ENCODE measurements at places on chromosomes 2 and 18.

DNA sequence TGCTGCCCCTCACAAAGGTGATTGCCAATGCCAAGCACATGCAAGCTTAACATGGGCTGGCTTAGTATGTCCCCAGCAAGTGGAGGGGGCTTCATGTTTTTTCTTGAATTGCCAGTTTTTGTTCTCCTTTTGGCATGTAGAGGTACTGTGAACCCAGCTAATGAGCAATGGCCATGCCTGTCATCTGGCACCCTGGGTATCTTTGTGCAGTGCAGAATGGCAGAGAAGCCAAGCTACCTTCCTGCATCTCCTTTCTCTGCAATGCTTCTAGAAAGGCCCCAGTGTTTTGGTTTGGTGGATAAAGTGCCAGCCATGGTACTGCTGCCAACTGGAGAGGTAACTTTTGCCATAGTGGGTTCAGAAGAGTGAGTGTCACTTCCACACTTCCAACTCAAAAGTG, 576.9 kb downstream of the CMPK2 start:
- DNase-seq: no peak

DNA sequence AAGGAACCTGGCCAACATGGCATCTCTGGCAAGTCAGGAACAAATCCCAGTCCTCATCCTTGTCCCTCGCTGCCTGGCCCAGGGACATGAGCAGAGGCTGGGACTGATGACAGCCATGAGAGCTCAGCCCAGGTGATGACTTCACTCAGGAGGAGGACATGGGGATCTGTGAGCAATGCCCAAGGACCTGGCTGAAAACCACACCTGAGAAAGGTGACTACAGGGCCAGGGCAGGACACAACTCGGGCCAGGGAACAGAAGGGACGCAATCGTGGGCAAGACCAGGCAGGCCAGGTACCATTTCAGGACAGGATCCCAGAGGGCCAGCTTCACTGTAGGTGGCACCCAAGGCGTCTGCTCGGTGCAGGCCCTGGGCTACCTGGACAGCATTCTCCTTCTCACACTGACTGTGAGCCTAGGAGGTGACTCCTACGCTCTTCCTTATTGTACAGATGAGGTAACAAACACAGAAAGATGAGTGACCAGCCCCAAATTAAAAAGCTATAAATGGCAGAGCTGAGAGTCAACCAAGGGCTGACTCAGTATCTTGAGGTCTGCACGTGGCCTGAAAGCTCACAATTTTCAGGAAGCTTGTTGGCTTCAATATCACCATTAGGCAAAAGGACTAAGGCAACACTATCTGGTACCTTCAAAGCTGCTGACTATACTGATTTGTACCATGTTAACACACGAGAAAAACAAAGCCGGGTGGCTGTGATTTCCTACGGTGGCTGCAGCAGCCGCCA, 141.1 kb downstream of the EIPR1 start:
- no peak for DNase-seq

DNA sequence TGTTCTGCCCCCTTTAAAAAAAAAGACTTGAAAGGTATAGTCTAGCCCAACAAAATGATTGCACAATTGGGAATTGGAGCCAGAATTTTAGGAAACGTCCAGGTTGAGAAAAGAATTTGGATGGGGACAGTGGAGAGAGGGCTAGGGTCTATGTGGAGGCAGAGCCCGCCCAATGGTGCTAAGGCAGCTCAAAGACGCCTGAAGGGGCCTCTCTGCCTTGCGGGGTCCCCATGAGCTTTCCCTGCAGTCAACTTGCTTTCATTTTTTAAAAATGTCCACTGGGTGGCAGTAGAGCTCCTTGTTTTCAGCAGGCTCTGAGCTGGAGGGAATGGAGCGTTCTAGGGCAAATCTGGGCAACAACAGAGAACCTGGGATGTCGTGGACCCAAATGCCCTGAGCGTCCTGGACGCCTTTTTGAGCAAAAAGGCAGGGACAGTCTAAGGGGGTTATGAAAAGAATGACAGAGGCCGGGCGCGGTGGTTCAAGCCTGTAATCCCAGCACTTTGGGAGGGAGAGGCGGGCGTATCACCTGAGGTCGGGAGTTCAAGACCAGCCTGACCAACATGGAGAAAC, 40.2 kb upstream of the ITM2C start:
- DNase-seq: no peak

- DNase-seq: no peak
Measured at GRCh38 chr2:136408795-136409194, 290.8 kb upstream of the CXCR4 start.

DNA sequence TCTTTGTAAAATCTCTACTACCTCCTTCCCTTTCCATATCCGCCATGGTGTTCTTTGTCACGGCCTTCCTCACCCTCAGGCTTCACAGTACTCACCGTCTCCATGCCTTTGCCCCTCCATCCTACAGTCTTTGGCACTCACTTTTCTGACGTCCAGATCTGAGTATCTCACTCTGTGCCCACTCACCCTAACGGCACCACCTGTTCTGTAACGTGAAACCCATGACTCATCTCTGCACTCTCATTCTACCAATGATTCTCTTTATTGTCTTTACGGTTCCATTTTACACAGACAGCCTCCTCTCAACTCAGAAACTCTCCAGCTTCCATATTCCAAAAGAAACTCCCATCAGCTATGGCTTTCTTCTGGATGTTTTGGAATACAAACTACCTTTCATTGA, 56.7 kb downstream of the NETO1 start:
- DNase-seq: no peak

DNA sequence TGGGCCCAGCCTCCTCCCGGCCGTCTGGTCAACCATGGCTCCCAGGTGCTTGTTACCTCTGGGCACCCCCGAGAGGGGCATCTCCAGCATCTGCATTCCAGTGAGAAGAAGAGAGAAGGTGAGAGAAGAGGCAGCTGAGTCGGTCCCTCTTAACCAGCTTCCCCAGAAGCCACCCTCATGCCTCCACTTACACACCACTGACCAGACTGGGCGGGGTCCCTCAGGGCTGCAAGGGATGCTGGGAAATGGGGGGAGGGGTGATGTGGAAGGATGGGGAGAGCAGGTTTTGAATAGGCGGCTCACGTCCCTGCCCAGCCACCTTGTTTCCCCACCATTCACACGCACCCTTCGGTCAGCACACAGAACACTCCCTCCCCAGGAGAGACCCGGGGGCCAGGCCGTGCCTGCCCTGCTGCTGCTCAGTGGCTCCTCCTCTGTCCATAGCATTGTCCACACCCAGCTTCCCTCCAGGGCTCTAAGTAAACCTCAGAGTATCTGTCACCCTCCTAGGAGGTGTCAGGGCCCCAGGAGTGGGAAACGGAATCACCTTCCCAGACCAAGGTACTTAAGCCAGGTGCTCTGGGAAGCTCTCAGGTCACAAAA, 34.7 kb downstream of the GBX2 start:
- DNase-seq: no peak

DNA sequence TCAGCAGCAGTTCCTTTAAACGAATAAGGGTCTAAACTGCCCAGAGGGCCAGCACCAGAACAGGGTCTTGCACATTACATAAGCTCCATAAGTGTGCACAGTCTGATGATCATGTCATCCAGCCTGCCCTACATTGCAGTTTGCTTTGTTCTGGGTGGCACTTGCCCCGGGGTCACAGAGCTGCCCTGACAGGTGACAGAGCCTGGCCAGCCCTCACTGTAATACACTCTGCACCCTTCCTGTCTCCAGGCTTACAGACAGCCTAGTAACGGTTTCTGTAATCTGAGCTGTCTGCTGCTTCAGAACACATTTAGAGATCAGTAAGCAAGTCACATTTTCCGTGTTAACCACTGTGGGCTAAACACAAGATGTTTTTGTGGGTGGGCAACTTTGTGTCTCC, 213.3 kb downstream of the FAM210A start:
- no peak for DNase-seq

GRCh38 chr2:39948016-39948719, 169.1 kb upstream of the THUMPD2 start:
- no peak for DNase-seq

DNA sequence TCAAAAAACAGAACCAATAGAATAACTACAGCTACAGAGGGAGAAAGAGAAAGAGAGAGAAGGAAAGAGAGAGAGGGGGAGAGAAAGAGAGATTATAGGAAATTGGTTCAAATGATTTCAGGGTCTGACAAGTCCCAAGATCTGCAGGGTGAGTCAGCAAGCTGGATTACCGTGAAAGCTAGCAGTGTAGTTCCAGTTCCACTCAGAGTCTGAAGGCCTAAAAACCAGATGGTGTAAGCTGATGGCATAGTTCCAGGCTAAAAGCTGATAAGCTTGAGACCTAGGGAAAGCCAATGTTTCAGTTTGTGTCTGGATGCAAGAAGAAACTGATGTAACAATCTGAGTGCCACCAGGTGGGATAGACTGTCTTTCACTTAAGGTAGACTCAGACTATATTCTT, 397.7 kb downstream of the TRIB2 start:
- peak; percentile 17 for DNase-seq

Data from left ventricle myocardium superior (tissue), 1 donor.